ENCODE measurements at places on chromosomes 4 and X. TPM values are rescaled to one million over a fixed set of nuclear protein-coding genes. Genes with fewer than 3 reads are reported as not detected.

The ALPK1 gene
- 18.0 TPM for polyA plus RNA-seq

- peak; percentile 60 for DNase-seq
Observed at GRCh38 chr4:10098780-10099160, 17.8 kb downstream of the WDR1 start.

DNA sequence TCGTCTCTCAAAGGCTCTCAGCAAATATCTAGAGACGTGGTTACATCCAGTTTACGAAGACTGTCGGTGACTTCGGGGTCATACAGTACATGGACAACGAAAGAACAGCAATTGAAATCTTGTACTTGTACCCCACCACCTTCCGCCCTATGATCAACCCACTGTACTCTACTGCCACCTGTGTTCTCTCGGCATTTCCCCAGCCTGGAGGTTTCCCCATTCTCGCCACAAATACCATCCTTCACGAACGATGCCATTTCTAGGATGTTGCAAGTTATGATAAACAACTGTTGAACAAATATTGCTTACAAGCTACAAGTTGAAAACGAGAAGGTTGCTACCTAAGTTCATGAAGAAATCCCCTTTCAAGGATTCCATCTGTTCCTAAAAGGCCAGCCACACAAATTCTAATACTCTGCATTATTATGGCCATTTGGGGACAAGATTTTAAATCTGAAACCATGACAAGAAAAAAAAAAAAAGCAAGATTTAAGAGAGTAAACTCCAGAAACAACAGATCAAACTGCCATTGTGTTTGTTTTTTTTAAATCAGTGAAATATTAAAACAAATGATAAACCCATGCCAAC lies 1.6 kb downstream of the APBB2 start:
- no peak for DNase-seq

- no peak for DNase-seq
Observed at GRCh38 chr4:91087743-91088142, 960.5 kb downstream of the CCSER1 start.

The ERAS gene
- polyA plus RNA-seq: 0.52 TPM

The ETNPPL gene
- not detected for polyA plus RNA-seq

DNA sequence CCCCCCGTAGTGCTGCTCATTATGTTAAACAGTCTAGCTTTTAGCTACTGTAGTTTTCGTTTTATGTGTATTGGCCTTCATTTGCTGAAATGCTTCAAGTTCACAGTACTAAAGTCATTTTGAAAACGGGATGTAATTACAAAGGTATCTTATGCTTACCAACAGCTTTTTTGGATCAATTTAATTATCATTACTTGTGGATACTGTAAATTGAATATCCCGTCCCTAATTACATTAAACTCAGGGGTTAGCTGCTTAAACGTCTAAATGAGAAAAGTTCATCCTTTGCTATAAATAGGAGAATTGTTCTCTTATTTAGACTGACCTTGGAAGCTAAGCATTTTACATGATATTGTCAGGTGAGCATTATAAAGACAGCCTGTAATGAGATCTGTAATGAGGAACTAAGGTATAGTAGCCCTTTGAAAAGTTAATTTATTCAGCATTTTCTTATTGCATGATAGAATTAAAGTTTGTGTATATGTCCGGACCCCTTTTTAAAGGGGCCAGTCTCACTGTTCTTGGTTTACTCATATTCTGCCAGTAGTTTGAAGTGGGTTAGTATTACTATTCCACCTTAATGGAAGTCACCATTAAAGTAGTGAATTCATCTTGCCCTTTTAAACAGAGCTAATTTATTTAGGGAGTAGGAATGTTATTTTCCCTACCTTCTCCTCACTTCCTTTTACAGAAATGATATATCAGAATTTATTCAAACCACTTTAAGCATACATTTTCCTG lies 252.6 kb downstream of the TENM3 start:
- no peak for DNase-seq

GRCh38 chrX:68669871-68670270 lies 22.4 kb downstream of the STARD8 start:
- no peak for DNase-seq

DNA sequence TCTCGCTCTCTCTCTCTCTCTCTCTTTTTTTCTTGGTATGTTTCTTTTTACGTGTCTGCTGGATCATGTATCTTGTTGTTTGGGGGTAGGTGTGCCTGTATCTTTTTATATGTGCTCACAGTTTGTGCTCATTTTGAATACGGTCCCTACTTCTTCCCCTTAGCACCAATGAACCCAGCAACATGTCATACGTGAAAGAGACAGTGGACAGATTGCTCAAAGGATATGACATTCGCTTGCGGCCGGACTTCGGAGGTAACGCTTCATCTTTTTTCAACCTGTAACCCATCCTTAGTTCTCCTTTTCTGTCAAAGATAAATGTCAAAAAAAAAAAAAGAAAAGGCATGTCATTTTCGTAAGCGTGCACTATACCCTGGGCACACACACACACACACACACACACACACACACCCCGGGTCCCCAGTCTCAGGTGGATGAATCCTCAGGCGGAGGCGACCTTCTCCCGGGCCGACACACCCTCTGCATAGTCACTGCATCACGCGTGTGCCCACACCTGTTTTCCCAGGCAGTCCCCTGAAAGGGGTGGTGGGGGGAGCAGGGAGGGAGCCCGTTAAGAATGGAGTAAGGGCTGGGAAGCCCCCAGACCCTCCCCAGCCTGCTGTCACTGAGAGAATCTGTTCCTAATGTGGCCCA lies 511 bp downstream of the GABRB1 start:
- DNase-seq: no peak

DNA sequence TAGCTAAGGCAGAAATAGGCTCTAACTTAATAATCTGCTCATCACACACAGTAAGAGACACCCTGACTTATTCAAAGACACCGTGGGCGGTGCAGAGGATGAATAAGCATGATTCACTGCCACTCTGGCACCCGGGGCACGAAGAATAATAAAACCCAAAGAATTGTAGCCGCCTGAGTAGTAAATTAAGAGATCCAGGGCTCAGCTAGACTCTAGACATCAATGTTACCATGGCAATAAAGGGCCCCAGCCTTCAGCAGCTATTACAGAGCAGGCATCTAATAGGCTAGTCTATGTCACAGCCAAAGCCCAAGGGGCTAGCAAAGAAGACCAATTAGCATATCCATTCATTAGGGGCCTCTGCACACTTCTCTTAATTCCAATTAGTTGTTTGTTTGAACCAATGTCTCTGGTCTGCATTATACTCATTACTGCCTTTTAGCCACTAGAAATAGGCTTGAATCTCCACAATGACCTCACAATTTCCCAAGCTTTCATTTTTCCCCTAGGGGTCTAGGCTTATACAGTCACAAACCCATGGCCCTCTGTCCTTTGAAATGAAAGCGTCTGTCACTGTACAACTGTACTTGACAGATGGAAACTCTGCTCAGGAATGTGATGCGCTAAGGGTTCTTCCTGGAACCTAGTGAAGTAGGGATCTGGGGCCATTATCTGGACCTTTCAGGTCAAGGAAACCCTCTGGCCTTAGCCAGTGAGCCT lies 3.0 kb upstream of the ATP1B4 start:
- no peak for DNase-seq

GRCh38 chrX:45771560-45772340 lies 571.1 kb upstream of the DIPK2B start:
- DNase-seq: peak; percentile 79

- peak; percentile 19 for DNase-seq
Observed at GRCh38 chr4:163167333-163167626, 590 bp upstream of the NAF1 start.

DNA sequence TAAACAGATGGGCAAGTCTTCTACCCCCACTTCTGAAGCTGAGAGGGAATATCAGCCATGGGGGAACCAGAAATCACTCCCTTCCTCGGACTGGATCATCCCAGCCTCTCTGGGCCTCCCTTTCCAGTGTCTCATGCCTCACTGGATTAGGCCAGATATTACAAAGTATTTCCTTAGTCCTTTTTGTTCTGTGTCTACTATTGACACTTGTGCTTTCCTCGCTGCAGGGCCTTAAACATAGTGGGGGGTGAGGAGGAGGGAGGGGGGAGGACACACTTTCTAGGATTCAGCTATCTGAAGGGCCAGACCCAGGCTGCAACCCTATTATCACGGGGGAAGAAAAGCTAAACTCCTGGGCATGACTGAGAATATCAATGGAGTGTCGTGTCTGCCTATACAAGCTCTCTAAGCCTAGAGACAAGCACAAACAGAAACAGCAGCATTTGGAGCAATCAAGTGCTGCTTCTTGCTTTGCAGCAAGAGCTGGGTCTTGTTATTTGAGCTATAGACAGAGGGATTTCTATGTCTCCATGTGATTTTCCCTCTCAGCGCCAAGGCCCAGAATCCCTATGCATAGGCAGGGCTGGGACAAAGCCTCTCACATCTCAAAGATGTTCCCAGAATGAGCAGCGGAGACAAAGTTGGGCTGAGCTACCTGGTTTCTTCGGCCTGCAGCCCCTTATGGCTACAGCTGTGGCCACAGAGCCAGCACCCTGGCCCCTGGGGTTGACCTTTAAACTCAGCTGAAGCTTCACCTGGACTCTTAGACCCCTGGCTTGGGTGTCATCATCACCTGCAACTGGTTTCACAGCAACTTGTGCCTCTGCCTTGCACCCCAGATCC lies 20.2 kb downstream of the PJA1 start:
- no peak for DNase-seq

The BTK gene
- 4.2 TPM for polyA plus RNA-seq

The VCX3B gene
- polyA plus RNA-seq: 0.44 TPM

- DNase-seq: no peak
Observed at GRCh38 chrX:56498756-56499155, 64.7 kb upstream of the UBQLN2 start.

The CPLX1 gene
- polyA plus RNA-seq: 1.7 TPM

GRCh38 chr4:24235618-24236017 lies 345.8 kb upstream of the PPARGC1A start:
- no peak for DNase-seq

DNA sequence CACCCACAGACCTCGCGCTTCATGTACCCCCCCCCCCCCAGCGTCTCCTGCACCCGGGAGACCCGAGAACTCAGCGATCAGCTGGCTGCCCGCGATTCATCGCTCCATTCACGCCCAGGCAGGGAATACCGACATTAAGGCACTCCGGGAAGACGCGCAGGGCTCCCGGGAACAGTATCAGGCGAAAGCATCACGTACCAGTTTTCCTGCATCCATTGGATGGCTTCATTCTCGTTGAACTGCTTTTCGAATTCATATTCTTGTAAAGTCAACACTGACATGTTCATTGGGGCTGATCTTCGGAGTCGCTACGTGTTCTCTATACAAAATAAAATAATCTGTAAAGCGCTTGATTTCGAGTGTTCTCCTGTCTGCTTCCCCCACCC lies 373 bp downstream of the ELOVL6 start:
- peak; percentile 13 for DNase-seq

- DNase-seq: no peak
Observed at GRCh38 chrX:77446908-77447652, at the start of gene FGF16. TSS of gene FGF16 (plus strand) at chrX:77447389. CDS start at chrX:77447675, 286 bp downstream.

GRCh38 chr4:132108784-132109183 lies 1040.3 kb upstream of the PCDH10 start:
- DNase-seq: no peak

DNA sequence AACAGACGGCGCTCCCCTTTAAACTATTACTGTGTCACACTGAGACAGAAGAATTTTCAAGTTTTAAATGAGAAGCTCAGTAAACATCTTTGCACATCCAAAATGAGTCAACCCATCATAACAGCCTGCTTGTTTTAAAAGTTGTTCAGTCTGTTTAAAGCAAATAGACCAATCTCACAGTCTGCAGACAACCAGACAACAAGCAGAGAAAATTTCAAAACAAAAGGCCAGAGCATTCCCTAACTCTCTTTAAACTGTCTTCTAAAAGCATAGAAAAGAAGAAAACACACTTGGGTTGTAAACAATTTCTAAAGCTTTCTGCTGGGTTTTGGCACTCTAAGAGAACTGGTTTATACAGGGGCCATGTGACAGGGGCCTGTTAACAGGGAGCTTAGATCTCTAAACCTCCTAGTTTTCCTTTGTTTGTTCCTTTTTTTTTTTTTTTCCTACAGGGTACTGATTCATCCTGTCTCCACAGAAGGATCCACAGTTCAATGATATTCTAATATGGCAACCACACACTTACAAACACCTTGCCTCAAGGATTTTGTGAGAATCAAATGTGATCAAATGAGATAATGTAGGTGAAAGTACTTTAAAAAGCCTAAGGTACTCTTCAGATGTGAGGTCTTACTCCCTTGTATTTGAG lies 100.8 kb upstream of the MAML3 start:
- DNase-seq: no peak

Measured in left lung (tissue), 14 donors.